ENCODE measurements at places on chromosomes 4 and X.

DNA sequence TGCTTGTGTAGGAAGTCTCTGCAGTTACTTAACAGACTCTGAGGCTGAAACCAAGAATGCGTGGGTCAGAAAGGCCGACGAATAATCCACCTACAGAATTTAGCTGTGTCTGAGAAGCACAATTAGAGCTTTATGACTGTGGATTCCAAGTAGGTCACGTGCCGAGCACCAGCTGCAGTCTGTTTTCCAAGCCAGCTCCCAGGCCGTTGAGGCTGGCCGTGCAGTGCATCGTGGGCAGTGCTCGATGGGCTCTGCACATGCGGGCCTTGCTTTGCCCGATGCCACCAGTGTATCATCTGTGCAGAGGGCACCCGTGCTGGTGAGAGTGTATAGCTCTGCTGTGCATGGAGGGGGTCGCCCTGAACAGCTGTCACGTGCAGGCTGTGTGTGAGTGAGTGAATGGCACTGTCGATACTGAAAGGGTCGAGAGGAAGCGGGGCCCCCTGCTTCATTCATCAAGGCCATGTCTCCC, 67.5 kb upstream of the CLDN34 start:
- no peak for DNase-seq

GRCh38 chr4:5750052-5750945, 39.3 kb downstream of the EVC start:
- DNase-seq: no peak

DNA sequence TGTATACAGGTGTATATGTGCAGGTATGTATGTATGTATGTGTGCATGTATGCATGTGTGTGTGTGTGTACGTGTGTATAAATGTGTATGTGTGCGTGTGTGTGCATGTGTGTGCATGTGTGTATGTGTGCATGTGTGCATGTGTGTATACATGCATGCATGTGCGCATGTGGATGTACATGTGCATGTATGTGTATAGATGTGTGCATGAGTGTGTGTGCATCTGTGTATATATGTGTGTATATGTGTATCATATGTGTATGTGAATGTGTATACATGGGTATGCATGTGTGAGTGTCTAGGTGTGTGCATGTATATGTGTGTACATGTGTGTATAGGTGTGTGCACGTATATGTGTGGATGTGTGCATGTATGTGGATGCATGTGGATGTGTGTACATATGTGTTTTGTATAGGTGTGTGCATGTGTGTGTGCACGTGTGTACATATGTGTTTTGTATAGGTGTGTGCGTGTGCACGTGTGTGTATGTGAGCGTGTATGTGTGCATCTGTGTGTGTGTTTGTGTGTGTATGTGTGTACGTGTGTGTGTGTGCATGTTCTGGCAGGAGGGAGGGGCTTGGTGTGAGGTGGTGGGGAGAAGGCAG, 6.0 kb downstream of the BGN start:
- DNase-seq: no peak

DNA sequence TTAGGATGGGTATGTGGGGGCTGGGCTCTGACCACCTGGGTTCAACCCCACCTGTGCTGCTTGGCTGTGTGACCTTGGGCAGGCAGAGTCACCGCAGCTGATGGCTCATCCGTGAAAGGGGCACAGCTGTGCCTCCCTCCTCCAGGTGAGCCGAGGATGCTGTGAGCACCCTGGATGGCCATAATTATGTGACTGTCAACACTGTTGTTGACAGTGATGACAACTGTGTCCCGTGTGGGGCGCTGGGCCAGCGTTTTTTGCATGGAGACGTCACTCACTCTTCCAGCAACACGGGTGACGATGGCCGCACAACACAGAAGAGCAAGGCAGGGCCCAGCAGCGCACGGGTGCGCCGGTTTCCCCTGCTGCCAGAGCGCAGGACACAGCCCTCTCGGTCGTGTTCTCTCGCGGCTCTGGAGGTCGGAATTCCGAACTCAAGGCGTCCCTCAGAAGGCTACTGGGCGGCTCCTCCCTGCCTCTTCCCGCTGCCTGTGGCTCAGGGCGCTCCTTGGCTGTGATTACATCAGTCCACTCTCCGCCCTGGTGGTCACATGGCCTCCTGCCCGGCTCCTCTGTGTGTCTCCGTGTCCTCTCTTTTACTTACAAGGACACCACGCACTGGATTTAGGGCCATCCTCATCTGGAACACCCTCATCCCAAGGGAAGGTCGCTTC, 1.3 kb downstream of the SH3TC1 start:
- DNase-seq: no peak

- DNase-seq: peak; percentile 53
These were observed 11.1 kb upstream of the MAB21L2 start for GRCh38 chr4:150570862-150571261.

- DNase-seq: no peak
These were observed 10.9 kb downstream of the CCNG2 start for GRCh38 chr4:77167866-77168265.

GRCh38 chr4:23135792-23136645, 443.3 kb downstream of the GBA3 start:
- peak; percentile 75 for DNase-seq

DNA sequence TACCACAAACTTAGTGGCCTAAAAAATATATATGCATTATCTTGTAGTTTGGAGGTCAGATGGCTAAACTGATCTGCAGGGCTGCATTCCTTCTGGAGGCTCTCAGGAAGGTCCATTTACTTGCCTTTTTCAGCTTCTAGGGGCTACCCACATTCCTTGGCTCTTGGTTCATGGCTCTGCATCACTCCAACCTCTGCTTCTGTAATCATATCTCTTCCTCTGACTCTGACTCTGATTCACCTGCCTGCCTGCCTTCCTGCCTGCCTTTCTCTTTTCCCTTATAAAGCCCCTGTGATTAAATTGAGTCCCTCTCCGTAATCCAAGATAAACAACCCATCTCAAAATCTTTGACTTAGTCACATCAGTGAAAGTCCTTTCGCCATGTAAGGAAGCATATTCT, 25.0 kb upstream of the FRMPD4 start:
- DNase-seq: no peak

DNA sequence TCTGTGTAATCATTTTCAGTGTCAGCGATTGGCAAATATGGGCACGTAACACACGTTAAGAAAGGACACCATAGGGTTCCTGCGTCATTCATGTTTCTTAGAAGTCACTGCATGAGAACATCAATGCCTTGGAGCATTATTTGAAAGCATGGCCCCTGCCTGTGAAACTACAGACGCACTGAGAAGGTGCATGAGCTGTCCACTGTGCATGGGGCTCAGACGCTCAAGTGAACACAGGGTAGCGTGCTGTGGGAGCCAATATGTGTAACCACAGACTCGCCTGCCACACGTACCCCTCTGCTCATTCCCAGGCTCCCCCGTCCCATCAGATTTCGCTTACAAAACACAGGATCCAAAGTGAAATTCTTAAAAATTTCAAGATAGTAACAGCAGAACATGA, 6.5 kb downstream of the PPP2R2C start:
- DNase-seq: no peak

GRCh38 chr4:110823251-110823650, 200.4 kb upstream of the PITX2 start:
- DNase-seq: peak; percentile 1

DNA sequence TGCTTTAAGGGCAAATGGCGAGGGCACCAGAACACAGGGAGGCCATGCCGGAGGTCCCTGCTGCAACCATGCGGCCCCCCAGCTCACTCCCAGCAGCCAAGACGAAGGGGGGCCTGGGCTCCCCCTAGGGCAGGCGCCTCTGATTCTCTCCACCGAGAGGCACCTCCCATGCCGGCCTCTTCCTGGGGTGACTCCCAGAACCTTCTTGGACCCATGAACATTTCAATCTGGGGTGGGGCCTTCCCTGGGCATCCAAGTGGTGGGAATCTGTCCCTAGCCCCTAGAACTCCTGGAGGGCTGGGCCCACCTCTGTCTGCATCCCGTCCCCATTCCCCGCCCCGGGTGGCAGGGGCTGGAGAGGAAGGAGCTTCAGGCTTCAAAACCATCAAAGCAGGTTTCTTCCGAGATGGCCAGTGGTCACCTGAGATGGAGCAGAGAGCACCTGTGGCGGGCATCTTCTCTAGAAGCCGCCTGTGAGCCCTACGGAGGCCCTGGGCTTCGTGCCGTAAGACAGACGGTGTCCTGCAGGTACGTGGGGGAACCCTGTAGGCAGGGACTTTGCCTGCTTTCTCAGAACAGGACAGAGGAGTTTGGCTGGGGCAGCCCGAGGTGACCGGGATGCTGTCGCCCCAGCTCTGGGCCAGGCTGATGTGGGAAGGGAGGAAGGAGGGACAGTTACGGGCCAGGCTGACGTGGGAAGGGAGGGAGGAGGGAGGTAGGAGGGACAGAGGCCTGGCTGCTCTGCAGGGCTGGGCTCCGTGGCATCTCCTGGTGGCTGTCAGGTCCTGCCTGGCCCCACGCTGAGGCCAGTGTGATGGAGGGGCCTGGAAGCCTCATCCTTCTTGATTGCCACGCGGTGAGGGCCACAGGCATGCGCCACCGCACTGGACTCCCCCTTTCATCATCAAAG, 6.8 kb upstream of the SLC25A6 start:
- no peak for DNase-seq

- no peak for DNase-seq
These were observed 771 bp upstream of the RBPJ start for GRCh38 chr4:26319949-26320537.

DNA sequence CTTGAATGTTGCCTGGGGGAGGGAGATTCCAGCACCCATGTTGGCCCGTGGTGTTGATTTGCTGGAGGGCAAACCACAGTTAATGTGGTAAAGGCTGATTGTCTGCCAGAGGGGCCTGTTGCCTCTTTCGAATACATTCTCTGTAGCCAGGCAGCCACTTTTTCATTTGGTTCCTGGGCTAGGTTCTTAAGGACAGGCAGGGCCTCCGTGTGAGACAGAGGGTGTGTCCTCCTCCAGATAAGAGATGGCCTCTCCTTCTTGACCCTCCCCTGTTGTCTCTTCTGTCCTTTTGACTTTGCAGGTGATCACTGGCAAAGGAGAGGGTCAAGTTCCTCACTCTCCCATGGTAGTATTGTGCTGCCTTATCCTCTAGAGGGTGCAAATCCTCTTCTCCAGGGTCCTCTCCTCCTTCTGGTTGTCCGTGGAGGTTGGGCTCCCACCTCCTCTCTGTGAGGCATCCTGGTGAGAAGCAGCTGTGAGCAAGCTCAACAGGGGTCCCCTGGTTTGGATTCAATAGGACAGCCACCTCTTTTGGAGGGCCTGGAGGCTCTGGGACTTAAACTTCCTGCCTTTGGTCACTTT, 44.9 kb downstream of the ZNF182 start:
- DNase-seq: peak; percentile 62

GRCh38 chr4:123651066-123651465, 254.5 kb downstream of the SPRY1 start:
- DNase-seq: peak; percentile 44

DNA sequence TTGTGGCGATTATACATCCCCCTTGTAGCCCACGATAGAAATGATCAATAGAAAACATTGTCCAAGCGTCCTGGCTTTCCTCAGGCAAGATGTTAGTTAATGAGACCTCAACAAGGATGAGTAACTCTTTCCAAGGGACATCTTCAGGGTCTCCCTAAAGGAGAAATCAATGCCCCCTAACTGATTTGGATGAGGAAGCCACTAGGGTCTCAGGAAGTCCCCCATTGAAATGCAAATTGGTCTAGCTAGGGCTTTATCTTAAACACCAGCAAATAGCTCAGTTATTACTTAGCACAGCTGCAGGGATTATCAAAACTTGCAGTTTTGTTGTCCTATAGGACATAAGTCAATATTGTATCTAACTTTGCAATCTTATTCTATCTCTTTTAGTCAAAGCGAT, 721.5 kb downstream of the IL1RAPL1 start:
- no peak for DNase-seq

DNA sequence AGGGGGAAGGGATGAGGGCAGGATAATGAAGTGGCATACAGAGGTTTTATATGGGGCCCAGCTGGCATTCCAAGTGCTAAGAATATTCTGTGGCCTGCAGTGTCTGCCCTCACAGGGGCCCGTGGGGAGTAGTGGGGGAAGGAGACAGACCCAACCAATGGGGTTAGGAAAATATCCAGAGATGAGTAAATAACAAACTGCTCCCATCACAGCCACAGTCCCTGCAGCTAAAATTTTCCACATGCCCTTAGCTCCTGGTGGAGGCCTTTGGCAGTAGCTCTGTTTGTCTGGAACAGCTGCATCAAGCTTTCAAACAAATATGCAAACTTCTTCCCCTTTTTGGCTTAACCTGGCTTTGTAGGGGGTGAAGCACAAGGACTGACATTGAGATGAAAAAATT, 3.1 kb downstream of the SRPX2 start:
- DNase-seq: peak; percentile 33

DNA sequence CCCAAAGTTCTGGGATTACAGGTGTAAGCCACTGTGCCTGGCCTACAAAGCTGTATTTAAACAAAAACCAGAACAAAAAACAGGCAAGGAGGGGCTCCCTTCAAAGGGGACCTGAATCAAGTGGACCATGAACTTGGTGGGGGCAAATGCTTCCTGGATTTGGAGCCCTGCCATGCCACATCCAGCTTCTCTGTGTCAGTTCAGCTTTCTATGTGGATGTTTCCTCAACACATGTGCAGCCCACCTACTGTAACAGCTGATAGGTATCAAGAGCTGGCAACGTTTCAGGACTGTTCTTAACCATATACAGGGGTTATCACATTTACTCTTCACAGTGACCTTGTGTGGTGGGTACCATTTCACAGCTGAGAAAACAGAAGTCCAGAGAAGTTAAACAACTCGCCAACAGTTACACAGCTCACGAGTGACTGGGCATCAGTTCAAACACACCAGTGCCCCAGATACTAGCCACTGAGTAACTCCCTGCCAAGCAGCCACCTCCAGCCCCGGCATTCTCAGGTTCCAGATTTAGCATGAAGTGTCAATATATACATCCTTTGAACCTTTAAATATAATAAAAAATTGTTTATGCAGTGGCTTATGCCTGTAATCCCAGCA, 7.5 kb downstream of the GPR143 start:
- DNase-seq: no peak

DNA sequence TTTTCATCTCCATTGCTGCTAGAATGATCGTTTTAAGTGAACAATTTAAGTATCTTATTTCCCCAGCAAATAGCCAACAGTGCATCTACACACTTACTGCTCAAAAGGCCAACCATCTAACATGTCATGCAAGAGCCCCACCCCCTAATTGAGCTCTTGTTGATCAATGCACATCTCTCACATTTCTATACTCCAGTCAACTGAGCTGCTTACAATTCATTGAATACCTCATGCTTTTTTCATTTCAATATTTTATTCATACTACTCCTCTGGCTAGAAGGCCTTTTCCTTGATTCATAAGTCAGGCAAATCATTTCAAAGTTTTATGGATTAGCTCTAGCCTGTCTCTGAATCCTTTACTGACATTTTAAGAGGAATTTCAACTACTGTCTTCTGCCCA, 79.0 kb upstream of the WDR17 start:
- no peak for DNase-seq

DNA sequence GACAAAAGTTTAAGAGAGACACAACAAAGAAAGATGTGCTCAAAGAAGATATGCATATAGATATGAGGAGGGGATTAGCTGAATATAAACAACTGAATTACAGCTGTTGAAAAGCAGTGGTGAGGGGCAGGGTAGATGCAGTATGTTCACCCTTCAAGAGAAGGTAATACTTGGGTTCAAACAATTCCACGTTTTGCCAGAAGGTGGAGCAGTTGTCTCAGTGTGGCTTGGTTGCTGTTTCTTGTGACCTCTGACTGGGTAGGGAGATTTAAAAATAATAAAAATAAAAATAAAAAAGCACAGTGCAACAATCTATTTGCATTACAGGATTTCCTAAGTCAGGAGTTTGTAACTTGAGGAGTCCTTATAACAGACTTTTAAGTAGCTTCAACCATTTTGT, 23.3 kb downstream of the PHOX2B start:
- no peak for DNase-seq

All from NCI-H69 (cell line).